ENCODE measurements at places on chromosomes 1 and 21.

DNA sequence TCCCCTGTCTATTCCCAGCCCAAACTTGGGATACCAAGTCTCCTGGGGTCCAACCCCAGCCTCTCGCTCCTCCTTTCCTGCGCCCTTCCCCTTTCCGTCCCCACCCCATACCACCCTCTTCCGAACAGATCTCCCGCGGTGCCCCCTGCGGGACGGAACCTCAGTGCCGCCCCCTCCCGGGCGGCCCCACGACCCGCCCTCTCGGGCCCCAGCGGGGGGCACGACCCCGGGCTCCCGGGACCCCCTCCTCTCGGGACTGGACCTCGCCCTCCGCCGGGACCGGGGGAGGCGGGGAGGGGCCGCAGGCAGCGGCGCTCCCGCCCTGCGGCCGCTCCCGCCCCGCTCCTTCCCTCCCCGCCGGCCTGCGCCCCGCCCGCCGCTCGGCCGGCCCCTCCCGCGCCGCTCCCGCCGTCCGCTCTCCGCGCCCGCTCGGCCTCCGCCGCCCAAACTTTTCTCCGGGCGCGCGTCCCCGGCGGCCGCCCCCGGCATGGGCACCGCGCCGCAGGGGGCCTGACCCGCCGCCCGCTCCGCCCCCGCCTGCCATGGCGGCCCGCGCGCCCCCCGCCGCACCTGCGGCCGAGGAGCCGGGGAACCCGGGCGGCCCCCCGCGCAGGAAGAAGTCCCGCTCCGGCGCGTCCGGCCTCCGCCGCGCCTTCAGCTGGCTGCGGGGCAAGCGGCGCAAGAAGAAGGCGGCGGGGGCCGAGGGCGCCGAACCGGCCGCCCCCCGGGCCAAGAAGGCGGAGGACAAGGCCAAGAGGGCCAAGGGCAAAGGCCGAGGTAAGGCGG, 39.0 kb upstream of the SYNC start:
- DNase-seq, result no peak

GRCh38 chr1:225427235-225428067, at the start of gene LBR:
Gene LBR (minus strand): TSS chr1:225428038. CDS start chr1:225424075, 3,963 bp downstream.
- peak; percentile 71 for DNase-seq

GRCh38 chr1:160811147-160811546, 15.2 kb downstream of the LY9 start:
- no peak for DNase-seq

GRCh38 chr1:1985375-1986050, 18.1 kb downstream of the CFAP74 start:
- no peak for DNase-seq

GRCh38 chr1:78318011-78318410, 172.8 kb upstream of the PTGFR start:
- DNase-seq, result no peak

DNA sequence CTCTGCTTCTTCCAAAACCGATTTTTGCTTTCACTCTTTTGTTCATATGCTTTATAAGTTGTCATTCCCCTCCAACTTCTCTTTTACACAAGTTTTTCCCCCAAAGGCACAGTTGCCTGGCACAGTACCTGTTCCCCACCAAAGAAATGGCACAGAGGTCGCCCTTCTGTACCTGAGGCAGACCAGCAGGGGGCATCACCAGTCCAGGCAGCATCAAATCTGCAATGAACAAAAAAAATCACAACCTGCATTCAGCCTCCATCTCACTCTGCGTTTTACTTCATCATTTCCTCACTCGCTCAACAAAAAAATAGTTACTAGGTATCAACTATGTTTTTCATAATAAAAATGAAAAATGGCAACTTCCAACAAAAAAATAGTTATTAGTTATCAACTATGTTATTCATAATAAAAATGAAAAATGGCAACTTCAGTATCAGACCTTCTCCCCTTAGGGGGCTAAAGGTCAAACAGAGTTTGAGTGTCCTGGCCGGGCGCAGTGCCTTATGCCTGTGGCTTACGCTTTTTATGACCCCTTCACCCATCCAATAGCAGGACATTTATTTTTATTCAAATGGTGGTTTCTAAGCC, 4.1 kb downstream of the EIF2D start:
- DNase-seq, result peak; percentile 33

DNA sequence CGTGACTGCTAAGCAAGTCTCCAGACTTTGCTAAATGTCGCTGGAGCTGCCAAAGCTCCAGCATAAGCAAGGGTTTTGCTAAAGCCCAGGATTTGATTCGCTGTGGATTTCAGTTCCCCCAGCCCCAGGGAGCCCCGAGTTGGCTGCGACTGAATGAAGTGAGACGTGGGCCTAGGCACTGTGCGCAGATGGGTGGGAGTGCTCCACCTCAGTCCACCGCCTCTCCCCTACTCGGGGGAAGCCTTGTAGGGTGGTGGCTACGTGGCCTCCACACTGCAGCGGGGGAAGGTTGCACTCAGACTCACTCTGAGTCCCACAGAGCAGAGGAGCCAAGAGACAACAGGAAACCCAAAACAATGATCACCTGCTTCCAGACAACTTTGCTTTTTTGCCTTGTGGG, 397.8 kb upstream of the VAMP3 start:
- no peak for DNase-seq

- DNase-seq, result no peak
Measured at GRCh38 chr21:36926989-36927718, 39.3 kb downstream of the HLCS start.

DNA sequence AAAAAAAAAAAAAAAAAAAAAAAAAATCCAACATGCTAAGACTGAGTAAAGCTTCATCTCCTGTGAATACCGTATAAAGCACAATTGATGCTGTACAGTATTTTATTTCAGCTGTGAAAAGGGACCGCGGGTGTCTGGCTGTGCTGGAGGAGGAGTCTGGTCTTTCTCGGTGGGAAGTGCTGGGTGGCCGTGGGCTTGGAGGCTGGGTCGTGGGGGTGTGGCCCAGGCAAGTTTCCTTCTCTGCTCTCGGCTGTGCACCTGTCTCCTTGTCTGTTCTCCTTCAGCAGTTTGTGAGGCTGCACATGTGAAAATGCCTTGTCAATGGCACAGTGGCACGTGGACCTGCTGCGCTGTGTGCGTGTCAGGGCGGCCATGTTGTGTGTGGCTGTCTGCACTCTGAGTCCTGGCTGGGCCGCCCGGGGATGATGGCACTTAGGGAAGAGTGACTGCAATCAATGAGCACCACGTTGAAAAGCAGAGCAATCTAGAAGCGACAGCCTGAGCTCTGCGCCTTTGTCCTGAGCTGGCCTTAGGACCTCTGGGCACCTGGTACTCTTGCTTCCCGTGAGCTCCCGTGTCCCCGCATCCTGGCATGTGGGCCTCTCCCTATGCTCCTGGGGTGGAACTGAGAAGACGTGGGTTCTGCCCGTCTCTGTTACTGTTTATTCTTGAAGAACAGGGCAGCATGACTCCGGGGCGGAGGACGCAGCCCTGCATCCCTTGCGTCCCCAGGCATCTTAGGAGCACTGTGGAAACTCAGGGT, 14.5 kb downstream of the AGPAT3 start:
- DNase-seq, result no peak

GRCh38 chr1:7327849-7328248, 443.2 kb upstream of the VAMP3 start:
- DNase-seq, result no peak

- DNase-seq, result no peak
Measured at GRCh38 chr1:27142464-27142863, 12.5 kb downstream of the SLC9A1 start.

DNA sequence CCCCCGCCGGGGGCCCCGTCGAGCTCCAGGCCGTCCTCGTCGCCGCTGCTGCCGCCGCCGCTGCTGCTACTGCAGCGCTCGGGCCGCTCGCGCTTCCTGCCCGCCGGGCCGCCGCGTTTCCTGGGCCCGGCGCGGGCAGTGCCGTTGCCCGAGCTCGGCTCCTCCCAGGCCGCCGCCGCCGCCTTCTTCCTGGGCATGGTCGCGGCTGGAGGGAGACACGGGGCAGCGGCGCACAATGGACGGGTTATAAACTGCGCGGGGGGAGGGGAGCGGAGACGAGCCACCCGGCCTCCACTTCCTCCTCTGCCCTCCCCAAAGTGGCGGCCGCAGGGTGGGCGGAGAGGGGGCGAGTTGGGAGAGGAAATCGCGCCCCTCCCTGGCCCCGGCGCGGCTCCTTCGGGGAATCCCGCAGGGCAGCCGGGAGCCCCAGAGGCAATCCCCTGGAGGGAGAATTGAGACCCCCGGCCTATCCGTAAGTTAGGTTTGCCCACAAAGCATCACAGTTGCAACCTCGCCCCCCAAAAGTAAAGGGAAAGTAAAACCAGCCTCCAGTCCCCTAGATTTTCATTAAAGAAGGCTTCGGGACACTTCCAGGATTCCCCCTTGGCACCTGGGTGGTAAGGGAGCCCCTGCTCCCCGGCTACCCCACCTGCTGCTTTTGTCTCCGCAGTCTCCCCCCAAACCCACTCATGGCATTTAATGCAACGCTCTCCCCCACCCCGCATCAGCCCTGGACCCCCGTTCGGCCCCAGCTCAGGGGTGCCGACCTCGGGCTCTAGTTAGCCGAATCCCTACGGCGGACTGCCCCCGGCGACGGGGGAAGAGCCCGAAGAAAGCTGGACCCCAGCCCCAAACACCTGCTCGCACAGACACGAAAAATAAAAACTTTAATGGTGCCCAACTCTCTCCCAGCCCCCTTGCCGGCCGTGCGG, 893 bp downstream of the RCC2 start:
- DNase-seq, result peak; percentile 80

DNA sequence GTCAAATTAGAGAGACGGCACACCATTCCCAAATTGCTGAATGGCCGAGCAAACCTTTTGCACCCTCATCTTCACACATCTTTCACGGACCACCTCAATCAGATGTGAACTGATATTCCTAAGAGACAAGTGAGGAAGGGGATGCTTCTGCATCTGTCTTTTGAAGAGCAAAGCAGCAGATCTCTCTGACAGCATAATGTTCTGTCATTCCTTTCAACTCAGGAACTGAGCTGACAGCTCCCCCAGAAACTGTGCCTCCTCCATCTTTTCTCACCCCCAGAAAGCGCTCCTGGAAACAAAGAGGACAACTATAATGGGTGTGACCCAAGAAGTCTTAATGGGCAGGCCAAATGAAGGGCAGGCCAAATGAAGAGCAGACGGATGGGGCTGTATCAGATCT, 256.4 kb downstream of the C1orf94 start:
- no peak for DNase-seq

DNA sequence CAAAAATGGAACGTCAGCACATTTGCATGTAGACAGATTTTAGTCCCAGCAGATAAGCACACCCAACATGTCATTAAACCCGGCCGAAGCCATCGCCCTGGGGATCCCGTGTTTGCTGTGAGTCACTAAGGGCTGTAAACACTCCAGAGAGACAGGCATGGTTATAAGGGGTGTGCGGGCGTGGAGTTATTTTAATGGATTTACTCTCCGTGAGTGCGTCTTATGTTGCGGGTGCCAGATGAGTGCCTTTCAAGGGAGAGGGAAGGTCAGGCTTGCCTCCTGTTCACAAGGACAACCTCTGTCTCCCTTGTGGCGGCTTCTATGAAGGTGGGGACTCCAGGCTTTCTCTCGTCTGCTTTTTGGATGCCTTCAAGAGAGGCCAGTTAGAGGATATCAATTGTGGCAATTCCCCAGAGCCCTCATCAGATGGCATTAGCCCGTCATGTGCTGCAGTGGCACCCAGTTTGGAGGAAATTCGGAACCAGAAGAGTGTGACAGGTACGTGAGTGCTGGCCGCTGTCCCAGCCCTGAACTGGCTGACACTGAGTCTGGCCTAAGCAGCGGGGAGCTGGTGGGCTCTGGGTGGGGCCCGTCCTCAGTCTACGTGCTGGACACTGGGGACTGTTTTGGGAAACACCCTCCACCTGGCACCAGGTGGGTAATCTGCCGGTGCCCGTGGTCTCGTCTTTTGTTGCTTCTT, 223.8 kb upstream of the TMEM51 start:
- peak; percentile 58 for DNase-seq

DNA sequence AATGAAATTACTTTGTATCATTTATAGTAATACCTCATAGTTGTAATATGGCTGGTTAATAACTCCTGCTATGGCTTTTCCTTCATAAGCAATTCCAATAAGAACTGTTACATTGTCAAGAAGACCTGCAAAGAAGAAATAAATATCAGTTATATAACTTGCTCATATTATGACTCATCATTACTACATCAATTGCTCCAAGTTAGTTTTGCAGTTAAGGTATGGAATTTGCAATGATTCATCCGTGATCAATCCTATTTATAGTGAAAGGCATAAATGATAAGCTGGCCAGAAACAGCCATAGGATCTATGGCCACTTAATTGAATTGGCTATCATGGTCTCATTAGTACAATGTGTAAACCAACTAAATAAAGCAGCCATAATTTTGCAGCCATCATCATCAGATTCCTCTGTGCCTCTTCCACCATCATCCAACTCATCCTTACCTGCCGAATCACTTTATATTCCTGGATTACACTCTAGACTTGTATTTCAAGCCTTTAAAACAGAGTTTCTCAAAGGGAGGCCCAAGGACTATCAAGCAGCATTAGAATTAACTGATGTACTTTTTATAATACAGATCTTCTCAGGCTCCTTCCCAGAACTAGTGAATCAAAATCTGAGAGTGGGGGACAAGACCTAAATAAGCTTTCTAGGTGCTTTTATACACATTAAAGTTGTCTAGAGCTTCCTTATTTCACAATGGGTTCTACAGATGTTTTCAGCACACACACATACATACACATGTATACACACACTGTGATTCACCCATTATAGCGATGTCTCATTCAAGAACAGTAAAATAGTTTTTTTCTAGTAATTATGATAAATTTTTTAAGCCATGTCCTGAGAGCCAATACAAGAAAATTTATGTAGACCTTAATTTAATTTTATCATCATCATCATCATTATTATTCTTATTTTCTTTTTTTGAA, 21.2 kb upstream of the EPRS1 start:
- no peak for DNase-seq

- DNase-seq, result no peak
Measured at GRCh38 chr1:46595127-46595526, 8.9 kb downstream of the MKNK1 start.

- DNase-seq, result no peak
Measured at GRCh38 chr1:3056641-3057040, 12.4 kb upstream of the PRDM16 start.

DNA sequence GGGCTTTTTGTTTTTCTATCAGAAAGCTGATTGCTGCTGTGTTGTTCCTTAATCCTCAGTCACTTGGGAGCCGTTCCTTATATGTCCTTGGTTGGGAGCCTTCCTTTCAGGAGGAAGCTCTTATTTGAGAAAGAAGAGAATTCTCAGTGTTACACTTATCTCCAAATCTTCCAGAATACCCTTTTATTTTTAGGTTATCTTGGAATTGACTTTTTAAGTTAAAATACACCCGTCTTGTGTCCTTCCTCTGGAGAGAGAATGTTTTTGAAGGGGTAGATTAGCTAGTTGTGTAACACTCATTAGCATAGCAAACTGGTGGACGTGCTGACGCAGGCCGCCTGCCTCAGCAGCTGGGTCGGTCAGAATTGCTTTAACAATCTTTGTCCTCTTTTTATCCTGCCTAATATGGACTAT, 42.1 kb downstream of the LRRC8B start:
- DNase-seq, result no peak

Data from NCI-H1092 treated with DMSO at 0.1 percent for 48 hours (cell line).